ENCODE measurements at places on chromosomes 3 and 15.

DNA sequence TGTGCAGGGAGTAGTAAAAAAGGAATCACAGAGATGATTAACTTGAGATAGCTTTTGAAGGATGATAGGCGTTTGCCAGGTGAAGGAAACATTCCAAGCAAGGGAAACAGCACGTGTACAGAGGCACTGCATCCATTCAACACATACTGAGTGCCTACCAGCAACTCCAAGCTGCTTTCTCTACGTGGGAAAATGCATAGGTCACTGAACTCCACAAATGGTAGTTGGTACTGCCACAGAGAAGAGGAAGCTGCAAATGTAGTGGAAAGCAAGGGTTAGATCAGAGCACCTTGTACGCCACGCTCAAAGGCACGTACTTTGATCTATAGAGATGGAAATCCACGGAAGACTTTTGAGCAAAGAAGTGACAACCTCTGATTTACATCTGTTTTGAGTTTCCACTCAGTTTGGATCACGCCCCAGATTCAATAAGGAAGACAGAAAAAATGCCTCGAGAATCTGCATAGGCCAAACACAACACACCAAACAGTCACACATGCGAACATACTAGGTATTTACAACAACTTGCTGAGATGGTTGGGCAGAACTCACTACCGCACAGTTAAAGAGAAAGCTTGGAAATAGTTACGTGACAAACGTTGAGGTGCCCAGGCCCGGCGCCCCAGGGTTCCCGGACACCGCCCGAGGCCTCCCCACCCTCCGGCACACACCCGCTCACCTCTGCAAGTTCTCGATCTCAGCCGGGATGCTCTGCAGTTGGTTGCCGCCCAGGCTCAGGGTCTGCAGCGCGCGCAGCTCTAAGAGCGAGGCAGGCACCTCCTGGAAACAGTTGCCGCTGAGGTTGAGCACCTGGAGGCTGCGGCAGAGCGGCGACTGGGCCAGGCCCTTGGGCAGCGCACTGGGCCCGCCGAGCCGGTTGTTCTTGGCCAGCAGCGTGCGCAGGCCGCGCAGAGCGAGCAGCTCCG, 826 bp downstream of the LRRC58 start:
- DNase-seq, result peak; percentile 54

- no peak for DNase-seq
Measured at GRCh38 chr15:65833501-65834205, 35.6 kb upstream of the RAB11A start.

DNA sequence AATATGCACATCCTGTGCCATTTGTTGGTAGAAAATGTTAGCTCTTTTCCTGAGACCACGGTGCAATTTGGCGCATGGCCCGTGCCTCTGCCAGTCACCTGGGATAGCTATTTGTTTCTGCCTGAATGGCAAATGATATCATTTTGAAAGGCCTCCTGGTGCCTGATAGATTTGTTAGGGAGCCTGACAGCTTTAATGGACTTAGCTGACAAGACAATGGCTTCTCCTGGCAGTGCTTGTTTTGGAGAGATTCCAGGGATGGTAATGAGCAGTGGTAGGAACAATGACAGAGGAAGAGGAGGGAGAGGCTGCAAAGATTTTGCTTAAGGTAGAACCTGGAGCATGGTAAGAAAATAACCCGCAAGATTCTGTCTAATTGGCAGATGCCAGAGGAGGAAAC, 268.5 kb downstream of the CLSTN2 start:
- no peak for DNase-seq

DNA sequence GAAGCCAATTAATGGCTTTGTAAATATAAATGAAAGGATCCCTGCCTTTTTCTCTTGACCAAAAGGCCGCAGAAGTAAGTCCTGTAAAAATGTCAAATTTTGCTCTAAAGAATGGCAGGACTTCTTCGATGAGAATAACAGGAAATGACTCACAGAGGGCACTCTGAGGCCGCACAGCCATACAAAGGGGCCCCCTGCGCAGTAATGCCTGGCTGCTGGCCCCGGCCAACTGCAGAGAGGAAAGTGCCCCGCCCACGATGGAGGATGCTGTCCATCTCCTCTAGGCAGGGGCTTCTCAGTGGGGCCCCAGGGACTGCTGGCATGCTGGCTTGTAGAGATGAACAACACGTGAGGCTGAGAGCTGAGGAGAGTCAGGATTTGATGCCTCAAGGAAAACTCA, 18.1 kb upstream of the SCN10A start:
- peak; percentile 42 for DNase-seq

DNA sequence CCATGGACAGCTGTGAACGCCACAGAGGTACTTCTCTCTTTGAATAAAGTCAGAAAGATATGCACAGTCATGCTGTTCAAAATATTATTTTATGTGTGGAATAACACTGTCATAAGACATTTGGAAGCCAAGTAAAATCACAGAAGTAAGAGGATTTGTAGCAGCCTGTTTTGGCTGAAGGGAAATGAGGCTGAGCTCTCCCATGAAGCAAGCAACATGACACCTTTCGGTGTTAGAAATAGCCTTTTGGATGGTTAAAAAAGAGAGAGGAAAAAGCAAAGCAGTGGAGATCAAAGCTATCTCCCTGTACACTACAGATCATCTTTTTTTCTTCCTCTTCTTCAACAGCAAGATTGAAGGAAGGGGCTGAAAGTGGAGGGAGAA, 755.3 kb downstream of the ROBO1 start:
- no peak for DNase-seq

- DNase-seq, result no peak
Measured at GRCh38 chr3:112682361-112682760, 41.4 kb upstream of the CCDC80 start.

GRCh38 chr15:40755812-40756208, 756 bp upstream of the RMDN3 start:
- DNase-seq, result no peak

DNA sequence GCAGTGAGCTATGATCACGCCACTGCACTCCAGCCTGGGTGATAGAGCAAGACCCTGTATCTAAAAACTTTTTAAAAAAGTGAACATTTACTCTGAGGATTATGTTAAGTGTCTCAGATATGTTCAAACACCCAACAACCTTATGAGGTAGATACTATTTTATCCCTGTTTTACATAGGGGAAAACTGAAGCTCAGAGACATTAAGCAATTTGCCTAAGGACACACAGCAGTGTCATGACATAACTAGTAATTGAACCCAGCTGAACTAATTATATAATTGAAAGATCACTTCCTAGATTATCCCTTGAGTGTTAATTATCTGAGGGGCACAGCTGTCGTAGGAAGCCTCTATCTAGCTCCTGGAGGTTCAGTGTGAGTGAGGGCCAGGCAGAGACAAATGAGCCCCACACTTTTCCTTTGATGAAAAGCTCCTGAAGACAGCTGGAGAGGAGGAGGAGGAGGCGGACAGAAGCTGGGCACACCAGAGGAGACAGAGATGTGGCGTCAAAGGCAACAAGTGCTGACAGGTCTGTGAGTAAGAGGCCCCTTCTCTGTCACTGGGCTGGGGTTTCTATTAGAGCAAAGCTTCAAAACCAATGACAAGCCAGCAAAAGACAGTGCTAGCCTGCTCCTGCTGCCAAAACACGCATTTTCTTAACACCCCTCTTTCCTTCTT, 20.5 kb downstream of the TRH start:
- DNase-seq, result no peak

GRCh38 chr3:188034989-188035388, 119.0 kb upstream of the LPP start:
- DNase-seq, result no peak
